Liver (tissue), 10 donors: ENCODE measurements at places on chromosomes 6 and 20.

DNA sequence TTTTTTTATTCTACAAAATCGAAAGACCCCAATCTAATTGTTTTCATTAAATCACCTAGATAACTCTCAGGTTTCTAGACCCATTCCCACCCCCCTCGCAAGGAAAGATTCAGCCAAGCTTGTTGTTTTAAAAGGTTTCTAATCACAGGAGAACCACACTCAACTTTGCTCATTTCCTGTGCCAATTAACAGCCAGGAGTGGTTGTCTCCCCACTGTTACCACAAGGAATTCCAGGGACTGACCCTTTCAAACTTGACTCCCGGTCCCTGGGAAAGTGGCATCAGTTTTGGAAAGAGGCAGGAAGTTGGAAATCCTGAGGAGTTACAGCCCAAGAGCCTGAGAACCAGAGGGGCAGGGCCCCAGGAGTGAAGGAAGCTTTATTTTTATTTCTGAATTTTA lies 561.3 kb upstream of the JAG1 start:
- no peak overlapping the region for H3K27ac ChIP-seq
- peaks cover 2% of the 10 kb centered on the region for H3K27me3 ChIP-seq
- H3K36me3 ChIP-seq = no peaks in the 10 kb centered on the region

- H3K27ac ChIP-seq = no peak overlapping the region
- H3K4me3 ChIP-seq = no peak overlapping the region
- no peaks in the 10 kb centered on the region for H3K36me3 ChIP-seq
- no peaks in the 10 kb centered on the region for H3K4me1 ChIP-seq
Measured at GRCh38 chr6:42498473-42499128, 46.9 kb upstream of the TRERF1 start.

DNA sequence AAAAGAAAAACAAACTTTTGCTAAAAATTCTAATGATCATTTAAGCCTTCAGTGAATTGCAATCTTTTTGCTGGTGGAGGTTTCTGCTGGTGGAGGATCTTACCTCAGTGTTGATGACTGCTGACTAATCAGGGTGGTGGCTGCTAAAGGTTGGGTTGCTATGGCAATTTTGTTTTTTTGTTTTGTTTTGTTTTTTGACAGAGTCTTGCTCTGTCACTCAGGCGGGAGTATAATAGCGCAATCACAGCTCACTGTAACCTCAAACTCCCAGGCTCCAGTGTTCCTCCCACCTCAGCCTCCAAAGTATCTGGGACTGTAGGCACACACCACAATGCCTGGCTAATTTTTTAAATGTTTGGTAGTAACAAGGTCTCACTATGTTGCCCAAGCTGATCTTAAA lies 94.7 kb downstream of the ANKRD6 start:
- H3K27ac ChIP-seq = no peak overlapping the region
- DNase-seq = no peak
- H3K4me3 ChIP-seq = no peak overlapping the region
- no peaks in the 10 kb centered on the region for H3K27me3 ChIP-seq

DNA sequence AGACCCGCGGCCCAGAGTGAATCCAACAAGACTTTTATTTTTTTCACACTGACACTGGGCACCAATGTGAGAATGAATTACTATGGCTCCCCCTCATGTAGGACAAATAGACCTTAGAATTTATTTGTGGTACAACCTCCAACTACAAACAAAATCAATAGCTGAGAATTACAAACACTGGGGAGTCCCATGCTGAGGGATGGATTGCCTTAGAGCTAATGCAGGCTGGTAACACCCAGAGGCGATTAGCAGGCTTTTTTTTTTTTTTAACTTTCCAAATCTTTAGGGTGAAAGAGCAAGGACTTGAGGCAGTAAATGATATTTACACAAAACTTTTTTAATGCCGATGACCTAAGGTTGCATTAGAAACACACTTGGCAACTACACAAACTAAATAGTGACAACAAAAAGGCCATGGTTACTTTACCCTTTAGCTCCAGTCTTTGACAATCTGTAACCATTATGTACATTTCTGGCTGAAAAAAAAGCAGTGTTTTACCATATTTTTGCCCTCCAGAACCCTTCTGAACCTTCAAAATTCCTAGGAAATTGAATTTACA lies 21.8 kb downstream of the SAYSD1 start:
- H3K27me3 ChIP-seq = no peaks in the 10 kb centered on the region
- H3K36me3 ChIP-seq = no peaks in the 10 kb centered on the region
- no peak for DNase-seq
- peaks cover 13% of the 10 kb centered on the region for H3K4me1 ChIP-seq
- no peak overlapping the region for H3K4me3 ChIP-seq

GRCh38 chr20:34410336-34410735 lies 47.3 kb downstream of the ITCH start:
- peaks cover 10% of the 10 kb centered on the region for H3K36me3 ChIP-seq
- H3K4me3 ChIP-seq = no peak overlapping the region
- no peaks in the 10 kb centered on the region for H3K27me3 ChIP-seq
- H3K4me1 ChIP-seq = peaks cover 48% of the 10 kb centered on the region
- DNase-seq = no peak

GRCh38 chr6:154615483-154616025 lies 105.1 kb upstream of the CNKSR3 start:
- no peak overlapping the region for H3K4me3 ChIP-seq
- H3K36me3 ChIP-seq = no peaks in the 10 kb centered on the region
- H3K27me3 ChIP-seq = no peaks in the 10 kb centered on the region
- DNase-seq = peak; percentile 53

GRCh38 chr6:121614115-121614514 lies 178.7 kb downstream of the GJA1 start:
- H3K36me3 ChIP-seq = no peaks in the 10 kb centered on the region
- DNase-seq = no peak
- no peaks in the 10 kb centered on the region for H3K27me3 ChIP-seq
- H3K4me1 ChIP-seq = no peaks in the 10 kb centered on the region
- no peak overlapping the region for H3K4me3 ChIP-seq

- no peak for DNase-seq
- no peaks in the 10 kb centered on the region for H3K36me3 ChIP-seq
- H3K4me1 ChIP-seq = peaks cover 3% of the 10 kb centered on the region
- H3K4me3 ChIP-seq = no peak overlapping the region
- no peak overlapping the region for H3K27ac ChIP-seq
- H3K27me3 ChIP-seq = no peaks in the 10 kb centered on the region
Measured at GRCh38 chr6:131065824-131066171, 2.8 kb upstream of the EPB41L2 start.

DNA sequence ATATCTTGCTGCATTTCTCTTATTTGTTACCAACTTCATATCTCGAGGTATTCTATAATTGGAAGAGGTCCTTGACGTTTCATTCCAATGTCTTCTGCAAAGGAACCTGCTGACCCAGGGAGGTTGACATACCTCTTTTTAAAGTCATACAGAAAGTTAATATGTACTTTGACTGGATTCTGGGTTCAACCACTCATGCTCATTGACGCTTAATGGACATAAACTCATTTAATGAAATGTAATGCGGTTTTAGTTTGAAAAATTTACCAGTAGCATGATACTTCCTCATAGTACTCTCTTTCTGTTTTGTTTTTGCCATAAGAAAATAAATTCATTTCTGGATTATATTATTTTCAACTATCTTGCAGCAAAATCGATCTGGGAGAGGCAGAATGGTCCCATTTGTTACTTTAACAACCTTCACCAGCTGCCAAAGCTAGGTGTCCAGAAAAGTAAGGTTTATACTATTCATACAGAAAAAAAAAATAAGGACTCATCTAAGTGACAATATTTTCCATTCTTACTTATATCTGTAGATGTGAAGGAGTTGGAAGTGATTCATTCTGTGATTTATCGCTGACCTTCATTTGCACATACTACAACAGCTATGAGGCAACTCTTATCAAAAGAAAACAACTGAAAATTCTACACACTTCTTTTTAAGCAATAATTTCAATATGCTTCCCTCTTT lies 101.6 kb downstream of the ATXN1 start:
- DNase-seq = no peak
- peaks cover 4% of the 10 kb centered on the region for H3K4me1 ChIP-seq
- no peak overlapping the region for H3K4me3 ChIP-seq
- no peaks in the 10 kb centered on the region for H3K36me3 ChIP-seq

DNA sequence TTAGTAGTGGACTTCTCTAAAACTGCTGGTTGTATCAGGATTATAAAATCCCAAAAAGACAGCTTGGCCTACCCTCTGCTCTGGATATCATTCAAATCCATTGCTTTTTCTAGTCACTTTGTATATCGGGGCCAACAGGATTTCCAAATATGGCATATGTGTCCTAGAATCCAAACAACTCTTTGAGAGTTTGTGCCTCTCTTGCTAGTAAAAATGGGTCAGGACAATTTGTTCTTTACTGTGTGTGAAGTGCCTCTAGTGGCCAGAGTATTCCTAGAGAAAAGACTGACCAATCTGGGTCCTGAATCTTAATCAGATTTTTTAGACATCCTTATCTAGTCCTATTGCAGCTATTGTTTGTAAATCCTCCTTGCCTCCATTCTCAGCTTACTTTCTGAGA lies 33.5 kb upstream of the MANEA start:
- H3K36me3 ChIP-seq = no peaks in the 10 kb centered on the region
- no peaks in the 10 kb centered on the region for H3K27me3 ChIP-seq
- no peak overlapping the region for H3K4me3 ChIP-seq
- no peak for DNase-seq

GRCh38 chr20:13661070-13661685 lies 22.4 kb upstream of the TASP1 start:
- H3K36me3 ChIP-seq = no peaks in the 10 kb centered on the region
- H3K4me1 ChIP-seq = no peaks in the 10 kb centered on the region
- no peaks in the 10 kb centered on the region for H3K27me3 ChIP-seq
- DNase-seq = no peak

DNA sequence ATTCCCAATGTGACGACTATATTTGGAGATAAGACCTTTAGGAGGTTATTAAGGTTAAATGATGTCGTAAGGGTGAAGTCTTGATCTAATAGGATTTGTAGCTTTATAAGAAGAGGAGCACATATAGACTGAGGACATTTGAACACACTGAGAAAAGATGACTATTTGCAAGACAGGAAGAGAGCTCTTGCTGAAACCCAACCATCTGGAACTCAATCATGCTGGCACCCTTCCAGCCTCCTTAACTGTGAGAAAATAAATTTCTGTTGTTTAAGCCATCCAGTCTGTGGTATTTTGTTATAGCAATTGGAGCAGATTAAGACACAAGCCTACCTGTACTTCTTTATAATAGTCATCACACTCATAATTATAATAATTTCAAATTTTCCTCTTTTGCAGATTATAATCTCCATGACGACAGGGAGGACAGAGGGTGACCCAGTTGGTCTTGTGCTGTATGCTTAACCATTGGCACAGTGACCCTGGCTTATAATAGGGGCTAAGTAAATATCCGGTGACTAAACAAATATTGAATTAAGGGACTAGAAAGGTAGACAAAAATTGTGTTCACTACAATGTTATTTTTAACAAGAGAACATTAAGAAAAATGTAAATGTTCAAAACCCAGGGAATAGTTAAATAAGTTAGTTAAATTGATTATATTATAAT lies 206.4 kb upstream of the HDDC2 start:
- H3K36me3 ChIP-seq = no peaks in the 10 kb centered on the region
- no peak overlapping the region for H3K27ac ChIP-seq
- peaks cover 7% of the 10 kb centered on the region for H3K4me1 ChIP-seq
- no peaks in the 10 kb centered on the region for H3K27me3 ChIP-seq
